ENCODE measurements at places on chromosomes 3 and 15. TPM values are rescaled to one million over a fixed set of nuclear protein-coding genes. Genes with fewer than 3 reads are reported as not detected.

ACOX2 gene
- total RNA-seq = 31.5 TPM

CCDC54 gene
- not detected for total RNA-seq

DNA sequence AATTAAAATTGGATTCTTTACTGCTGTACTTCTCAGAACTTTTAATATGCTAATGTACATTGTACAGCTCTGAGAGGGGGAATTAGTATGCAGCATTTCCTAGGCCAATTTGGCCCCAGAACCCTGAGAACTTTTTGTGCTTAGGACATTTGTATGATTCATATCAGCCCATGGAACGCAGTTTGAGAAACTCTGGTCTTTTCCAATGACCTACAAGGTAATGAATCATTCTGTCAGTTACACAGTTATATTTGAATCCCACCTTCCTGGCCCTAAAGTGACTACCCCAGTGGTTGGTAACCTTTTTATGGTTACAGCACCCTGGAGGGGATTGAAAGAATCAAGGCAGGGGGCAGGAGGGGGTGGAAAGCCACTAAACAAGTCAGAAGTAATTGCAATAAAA, 25.6 kb upstream of the KBTBD12 start:
- DNase-seq = no peak

- DNase-seq = no peak
Measured at GRCh38 chr15:43939070-43939469, 112.3 kb downstream of the WDR76 start.

DNA sequence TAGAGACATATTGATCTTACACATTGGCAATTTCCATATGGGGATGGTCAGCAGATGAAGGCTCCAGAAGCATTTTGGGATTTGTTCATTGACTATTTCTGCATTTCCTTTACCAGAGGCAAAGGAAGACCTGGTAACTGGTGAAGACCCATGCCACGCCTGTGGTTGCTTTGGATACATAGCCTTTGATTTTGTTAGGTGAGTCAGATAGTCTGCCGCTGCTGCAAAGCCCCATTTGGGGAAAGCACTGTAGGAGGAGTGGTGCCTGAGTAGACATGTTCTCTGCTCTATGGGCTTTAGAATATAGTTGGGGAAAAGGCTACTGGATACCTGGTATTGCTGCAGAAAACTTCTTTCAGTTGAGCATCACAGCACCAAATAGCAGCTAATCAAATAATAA, 56.8 kb downstream of the TFG start:
- no peak for DNase-seq

DNA sequence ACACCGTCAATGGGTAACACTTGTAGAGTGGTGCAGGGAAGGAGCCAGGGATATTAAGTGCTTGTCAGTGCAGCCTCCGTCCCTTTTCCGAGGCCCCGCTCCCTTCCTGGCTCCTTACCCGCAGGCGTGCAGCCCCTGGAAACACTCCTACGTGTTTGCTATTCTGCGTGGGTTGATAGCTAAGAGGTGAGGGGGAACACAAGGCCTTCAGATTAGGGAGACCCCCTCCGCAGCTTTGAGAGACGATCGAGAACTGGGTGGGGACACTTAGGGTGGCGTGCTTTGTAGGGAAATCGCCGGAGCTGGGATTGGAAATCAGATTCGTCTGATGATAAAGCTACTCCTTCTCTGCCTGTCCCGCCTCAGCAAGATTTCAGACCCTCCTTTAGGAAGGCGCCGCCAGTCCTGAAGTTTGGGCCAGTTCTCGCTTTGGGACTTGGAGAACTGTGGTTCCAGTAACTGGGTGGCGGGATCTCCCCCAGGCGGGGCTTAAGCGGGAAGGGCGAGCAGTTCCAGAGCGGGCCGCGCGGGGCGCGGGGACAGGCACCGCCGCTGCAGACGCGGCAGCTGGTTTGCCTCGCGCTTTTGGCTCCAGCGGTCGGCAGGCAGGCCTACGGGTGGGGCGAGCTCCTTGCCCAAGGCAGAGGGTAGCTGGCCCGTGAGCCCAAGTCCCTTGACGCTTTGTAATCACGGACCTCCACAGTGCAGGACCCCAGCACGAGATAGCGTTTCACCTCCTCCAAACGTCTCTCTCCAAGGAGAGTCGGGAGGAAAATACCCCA, 8.0 kb upstream of the FAM107A start:
- peak; percentile 70 for DNase-seq
